ENCODE measurements at places on chromosomes 5 and 9.

DNA sequence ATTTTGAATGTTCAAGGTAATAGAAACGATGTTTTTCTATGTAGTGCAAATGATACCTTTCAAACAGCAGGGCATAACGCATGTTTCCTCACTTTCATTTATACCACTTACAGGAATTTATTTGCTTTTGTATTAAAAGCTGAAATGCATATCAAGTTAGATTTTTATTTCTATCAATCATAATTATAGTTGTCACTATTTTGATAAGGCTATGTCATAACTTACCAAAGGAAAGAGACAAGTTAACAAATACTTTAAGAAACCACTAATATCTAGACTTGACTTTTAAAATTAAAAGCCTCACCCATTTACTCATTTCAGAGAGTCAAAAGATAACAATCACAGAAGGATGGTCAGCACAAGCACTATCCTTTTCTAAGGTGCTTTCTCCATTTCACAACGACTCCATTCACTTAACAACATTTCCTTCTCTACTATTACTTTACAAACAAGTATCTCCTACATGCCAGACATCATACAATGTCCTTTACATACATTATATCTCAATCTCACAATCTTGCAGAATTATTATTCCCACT is 12.6 kb downstream of the ERP44 start:
- DNase-seq: no peak

DNA sequence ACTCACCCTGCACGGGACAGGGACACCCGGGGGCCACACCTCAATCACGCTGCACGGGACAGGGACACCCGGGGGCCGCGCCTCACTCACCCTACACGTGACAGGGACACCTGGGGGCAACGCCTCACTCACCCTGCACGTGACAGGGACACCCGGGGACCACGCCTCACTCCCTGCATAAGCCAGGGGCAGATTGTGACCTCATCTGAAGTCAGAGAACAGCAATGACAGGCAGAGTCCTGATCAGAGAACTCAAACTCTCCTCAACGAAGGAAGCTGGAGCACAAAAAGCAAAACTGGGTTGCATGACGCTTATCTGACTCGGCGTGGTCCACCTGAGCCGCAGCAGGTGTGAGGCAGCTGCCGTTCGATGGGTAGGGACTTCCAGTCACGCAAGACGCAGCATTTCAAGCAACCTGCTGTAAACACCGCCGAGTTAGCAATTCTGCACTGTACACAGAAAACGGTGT is 3.2 kb downstream of the TERT start:
- no peak for DNase-seq

DNA sequence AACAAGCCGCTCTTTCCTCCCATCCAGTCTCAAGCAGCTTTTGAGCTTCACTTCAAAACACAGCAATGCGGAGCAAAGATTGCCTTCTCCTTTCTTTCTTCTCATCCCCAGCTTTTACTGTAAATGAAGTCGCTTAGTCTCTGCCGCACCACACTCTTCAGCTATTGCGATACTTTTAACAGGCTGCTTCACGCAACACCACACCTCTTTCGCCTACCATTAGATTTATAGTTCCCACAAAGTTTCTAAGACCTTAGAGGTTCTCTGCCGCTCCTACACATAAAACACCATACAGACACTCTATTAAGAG is 711 bp downstream of the PGGT1B start:
- no peak for DNase-seq

DNA sequence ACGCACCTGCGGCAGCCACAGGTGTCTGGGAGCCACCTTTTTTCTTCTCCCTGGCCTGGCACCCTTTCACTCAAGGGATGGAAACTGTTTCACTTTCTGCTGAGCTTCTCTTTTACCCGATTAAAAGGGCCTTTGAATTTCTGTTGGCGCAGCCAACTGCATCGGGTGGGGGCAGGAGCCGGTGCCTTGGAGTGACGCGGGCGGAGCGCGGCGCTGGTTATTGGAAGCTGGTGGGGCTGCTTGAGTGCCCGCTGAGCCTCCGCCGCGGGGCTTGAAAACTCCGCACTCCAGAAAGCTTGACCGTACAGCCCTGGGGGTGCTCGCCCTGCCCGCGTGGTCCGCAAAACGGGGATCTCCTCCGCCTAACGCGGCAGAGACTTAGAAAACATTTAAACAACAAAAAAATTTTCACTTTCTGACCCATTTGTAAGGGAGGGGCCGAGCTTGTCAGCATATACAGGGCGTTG is 52.0 kb upstream of the TJP2 start:
- peak; percentile 30 for DNase-seq

DNA sequence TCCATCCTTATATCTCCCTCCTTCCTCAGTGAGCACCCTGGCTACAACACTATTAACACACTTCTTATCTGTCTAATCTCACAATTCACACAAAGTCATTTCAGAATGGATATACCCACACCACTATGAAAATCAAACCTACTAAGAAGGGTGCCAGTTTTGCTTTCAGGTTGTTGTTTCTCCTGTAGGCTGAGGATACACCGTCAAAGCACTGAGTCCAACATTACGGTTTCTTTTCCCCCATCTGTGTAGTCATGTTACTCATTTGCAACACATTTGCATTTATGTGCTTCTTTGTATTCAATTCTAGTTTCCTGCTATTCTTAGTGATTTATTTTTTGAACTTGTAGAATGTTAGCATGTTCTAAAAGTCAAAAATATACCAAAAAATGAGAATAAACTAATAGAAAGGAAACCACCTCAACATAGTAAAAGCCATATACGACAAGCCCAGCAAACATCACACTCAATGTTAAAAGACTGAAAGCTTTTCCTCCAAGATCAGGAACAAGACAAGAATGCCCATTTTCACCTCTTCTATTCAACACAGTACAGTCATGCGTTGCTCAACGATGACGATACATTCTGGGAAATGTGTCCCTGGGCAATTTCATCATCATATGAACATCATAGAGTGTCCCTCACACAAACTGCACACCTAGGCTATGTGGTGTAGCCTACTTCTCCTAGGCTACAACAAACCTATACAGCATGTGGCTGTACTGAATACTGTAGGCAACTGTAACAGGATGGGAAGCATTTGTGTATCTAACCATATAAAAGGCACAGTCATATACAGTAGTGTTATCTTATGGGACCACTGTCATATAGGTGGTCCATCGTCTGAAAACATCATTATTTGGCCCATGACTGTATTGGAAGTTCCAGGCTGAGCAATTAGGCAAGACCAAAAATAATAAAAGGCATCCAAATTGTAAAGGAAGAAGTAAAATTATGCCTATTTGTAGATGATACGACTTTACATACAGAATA is 6.3 kb downstream of the ROR2 start:
- no peak for DNase-seq

- no peak for DNase-seq
Measured at GRCh38 chr5:128213833-128214232, 130.3 kb downstream of the SLC12A2 start.

- DNase-seq: no peak
Measured at GRCh38 chr5:34672196-34672595, 16.1 kb downstream of the RAI14 start.

GRCh38 chr9:134852906-134853654 is 27.5 kb upstream of the FCN2 start:
- DNase-seq: no peak

DNA sequence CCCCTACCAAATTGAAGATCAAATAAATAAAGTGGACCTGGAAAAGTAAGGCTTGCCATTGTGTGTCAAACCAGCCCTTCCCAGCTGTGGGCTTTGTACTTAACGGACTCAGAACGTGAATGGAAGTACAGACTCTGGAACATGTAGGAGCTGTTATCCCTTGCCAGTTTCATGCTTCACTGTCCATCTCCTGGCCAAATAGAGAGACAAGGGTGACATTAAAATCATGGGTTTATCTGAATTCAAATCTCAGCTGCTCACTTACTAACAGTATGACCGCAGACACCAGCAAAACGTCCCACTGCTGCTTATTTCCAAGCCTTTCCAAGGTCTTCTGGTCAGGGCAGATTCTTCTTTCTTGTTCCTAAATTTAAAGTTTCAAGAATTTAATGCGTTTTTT is 52.2 kb downstream of the EXOSC2 start:
- DNase-seq: no peak

DNA sequence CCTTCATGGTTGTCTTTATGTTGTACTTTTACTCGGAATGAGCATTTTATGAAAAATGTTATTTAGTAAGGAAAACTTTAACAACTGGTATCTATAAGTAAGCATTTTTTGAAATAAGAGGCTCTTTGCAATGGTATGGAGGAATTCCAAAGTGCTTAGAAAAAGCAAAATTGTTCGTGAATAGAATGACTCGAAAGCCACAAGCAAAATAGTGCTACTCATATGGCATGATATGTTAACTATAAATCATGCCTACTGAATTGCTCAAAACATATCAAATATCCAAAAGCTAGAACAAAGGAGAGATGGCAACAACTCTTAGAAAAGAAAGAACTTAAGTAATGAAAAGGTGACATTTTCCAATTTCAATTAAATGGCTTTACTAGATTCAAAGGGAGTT is 216.3 kb downstream of the KIAA0825 start:
- DNase-seq: no peak

DNA sequence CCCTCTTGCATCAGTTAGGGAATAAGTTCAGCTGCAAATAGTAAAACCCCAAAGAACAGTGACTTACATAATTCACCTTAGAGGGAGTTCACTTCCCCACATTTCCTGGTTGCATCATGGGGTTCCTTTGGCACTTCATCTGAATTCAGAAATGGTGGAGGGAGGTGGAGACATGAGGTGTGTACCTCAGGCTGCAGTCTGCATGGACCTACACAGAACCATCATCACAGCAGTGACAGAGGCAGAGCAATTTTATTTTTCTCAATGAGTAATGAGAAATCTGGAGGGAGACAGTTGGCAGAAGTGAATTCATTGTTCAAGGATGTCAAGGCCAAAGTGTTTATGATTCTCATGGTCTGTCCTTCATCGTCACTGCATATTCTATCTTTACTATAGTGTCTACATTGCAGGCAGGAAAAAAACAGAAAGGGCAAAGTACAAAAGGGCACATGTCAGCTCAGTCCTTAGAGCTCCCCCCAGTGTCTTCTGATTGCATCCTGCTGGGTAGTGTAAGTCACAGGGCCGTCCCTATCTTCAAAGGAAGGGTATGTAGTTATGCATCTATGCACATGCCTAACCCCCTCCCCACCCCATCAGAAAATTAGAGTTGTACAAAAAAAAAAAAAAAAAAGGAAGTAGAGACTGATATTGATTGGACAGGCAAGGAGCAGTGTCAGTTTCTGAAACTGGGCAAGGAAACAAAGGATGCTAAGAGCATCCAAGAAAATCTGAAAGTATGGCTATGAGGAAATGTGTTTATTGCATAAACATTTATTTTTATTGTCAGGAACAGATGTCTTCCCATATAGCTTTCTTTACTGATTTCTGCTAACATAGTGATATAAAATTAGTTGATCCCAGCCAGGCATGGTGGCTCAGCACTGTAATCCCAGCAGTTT is 132.7 kb upstream of the APC start:
- peak; percentile 5 for DNase-seq

- no peak for DNase-seq
Measured at GRCh38 chr9:122200960-122201595, 27.7 kb downstream of the LHX6 start.

All from NCI-H1436 treated with DMSO at 0.1 percent for 48 hours (cell line).